Stimulated activated CD8-positive, alpha-beta memory T cell treated with anti-CD3 and anti-CD28 coated beads, Interleukin-15, amount 100 ng/mL, for 1 hour (primary cell): ENCODE measurements at places on chromosomes 4 and X.
A peak's percentile ranks its signal among the peaks of the same experiment; 100 is the strongest.

- DNase-seq, result no peak
These were observed 795.8 kb upstream of the IGFBP7 start for GRCh38 chr4:57905965-57906364.

- no peak for DNase-seq
These were observed 844.2 kb downstream of the RAPGEF2 start for GRCh38 chr4:159946983-159947615.

DNA sequence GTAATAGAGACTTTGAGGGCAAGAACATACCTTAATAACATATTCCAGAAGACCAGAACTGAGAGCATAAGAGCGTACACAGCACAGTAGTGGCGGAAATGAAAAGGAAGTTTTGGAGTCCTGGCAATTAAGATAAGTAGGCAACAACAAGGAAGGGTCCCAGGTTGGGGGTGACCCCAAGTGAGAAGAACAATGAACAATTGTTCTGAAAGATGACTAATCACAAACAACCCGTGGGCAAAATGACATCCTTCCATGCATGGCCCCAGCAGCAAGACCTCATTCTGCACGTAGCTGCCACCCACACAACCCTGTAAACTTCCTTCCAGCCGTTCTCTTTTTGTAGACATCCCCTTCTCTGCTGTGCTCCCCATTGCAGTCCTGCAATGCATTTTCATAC lies 384.4 kb upstream of the PABPC4L start:
- DNase-seq, result no peak

DNA sequence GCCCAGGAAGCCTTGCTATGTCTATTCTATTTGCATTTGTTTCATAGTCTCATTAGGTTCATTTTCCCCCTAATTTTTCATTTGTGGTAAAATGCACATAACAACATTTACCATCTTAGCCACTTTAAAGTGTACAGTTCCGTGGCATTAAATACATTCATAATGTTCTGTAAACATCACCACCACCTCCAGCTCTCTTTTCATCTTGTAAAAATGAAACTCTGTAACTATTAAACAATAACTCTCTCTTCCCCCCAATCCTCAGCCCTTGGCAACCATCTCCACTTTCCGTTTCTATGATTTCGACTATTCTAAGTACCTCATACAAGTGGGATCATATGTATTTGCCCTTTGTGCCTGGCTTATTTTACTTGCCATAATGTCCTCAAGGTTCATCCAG lies 19.9 kb downstream of the ARHGEF38 start:
- no peak for DNase-seq

DNA sequence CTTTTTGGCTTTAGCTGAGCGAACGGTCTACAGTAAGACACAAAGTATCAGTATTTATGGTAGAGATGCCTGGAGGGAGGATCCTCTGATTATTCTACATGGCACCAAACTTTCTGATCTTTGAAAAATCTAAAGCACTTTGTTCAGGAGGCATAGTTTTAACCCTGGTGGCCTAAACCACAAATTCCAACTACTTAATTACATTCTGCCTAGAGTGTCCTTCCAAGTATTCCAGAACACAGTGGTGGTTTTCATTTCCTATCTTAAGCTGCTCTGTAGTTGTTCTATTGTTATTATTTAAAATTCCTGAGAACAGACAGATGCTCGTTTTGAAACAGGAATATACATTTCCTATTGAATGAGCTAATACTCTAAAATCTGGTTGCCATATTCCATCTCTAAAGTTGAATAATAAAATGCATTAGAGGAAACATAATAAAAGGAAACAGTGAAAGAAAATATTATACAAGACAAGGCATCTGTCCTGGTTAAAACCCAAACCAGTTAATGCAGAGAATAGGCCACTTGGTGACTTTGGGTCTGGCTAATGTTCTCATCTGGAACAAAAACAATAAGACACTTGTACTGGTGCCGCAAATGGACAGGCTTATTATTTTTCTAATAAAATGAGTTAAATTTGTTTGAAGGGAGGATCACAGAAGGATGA lies 657.4 kb downstream of the SPRY1 start:
- DNase-seq, result no peak

- DNase-seq, result no peak
These were observed 65.2 kb upstream of the FAM47B start for GRCh38 chrX:34877436-34877835.

- no peak for DNase-seq
These were observed 228.4 kb upstream of the EMCN start for GRCh38 chr4:100746141-100746739.

GRCh38 chr4:62899646-62900364 lies 1509.4 kb downstream of the TECRL start:
- DNase-seq, result no peak

GRCh38 chr4:162506253-162506652 lies 342.5 kb upstream of the FSTL5 start:
- no peak for DNase-seq

DNA sequence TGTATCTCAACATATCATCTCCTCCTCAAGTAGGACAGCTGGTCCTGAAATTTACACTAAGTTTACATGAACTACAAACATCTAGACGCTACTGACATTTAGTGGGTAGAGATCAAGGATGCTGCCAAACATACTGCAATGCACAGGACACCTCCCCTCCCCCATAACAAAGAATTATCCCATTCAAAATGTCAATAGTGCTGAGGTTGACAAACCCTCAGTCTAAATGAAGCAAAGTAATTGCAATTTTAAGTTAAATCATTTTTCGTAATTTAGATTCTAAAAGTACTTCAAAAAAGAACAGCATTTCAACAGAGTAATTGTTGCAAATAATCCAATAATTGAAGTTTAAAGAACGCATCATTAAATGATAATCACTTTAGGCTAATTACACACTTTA lies 1.2 kb downstream of the PRMT9 start:
- DNase-seq, result no peak

DNA sequence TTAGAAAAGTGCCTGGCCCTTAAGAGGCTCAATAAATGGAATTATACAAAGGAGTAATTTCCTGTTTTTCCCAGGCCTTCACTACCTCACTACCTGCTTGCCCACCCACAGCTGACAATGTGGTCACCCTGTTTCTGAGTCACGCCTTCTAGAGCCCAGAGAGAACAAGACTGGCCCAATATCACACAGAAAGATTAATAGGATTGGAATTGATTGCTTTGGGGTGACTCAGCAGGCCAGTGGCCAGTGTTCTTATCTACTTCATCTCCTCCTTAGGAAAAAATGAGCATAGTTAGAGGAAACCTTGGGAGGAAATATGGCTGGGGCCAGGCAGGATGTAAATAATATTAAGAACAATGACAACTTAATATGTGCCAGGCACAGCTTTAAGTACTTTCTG lies 4.5 kb upstream of the FGF16 start:
- no peak for DNase-seq

DNA sequence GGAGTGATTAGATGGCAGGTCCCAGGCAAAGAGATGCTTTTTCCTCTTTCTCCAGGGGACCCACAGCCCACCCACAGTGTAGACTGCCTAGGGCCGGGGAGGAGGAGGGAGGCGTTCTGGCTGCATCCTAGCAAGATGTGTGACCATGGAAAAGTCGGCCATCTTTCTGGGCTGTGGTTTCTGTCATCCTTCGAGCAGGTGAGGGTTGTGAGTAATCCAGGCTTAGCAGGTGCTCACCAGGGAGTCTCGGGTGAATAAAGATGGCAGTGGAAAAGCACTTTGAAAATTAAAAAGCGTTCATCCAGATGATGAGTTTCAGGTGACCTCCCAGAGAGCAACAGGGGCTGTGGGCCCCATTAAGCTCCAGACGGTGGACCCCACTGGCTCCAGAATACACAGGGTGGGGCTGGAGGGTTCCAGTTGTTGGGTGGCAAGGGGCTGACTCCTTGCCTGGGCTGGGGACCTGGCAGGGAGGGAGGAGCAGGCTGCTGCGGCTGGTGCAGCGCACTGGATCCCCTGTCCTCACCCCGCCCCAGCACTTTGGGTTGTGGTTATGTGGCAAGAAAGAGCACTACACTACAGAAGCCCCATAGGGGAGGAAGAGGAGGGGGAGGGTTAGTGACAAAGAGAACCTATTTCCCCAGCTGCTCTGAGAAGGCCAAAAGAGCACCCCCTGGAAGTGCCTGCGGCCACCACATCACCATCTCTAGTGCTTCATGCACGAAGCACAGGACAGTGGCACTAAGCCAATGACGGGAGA lies 23.7 kb downstream of the ELF4 start:
- peak; percentile 30 for DNase-seq

- no peak for DNase-seq
These were observed 11.2 kb upstream of the CXCR3 start for GRCh38 chrX:71629467-71629866.

DNA sequence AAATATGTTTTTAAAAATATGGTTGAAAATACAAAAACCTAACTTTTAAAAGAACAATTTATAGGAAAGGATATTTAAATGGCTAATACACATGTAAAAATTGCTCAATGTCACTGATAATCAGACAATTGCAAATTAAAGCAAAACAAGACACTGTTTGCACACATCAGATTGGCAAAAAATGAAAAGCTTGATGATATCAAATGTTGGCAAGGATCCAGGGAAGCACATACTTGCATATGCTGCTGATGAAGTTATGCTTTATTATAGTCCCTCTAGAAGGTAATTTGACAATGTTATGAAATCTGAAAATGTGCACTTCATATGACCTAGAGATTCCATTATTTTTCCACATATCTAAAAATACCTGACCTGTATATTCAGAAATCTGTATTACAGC lies 45.7 kb upstream of the EPGN start:
- DNase-seq, result no peak

- no peak for DNase-seq
These were observed 38.1 kb downstream of the MTTP start for GRCh38 chr4:99612704-99613103.

DNA sequence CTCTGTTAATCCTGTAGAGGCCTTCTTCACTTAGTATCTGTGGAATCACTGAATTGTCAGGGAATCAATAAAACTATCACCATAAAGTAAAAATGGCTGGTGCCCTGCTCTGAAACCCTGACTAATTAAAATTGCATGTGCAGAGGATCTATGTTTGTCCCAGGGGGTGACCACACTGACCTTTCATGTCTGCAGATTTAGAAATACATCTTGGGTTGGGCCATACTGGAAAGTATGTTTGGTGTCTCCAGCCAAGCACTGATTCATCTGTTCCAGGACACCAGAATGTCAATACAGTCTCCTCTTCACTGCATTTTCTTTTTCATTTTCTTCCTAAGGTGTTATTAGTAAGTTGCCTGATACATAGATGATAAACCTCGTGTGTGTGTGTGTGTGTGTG lies 490.9 kb upstream of the INTU start:
- no peak for DNase-seq

DNA sequence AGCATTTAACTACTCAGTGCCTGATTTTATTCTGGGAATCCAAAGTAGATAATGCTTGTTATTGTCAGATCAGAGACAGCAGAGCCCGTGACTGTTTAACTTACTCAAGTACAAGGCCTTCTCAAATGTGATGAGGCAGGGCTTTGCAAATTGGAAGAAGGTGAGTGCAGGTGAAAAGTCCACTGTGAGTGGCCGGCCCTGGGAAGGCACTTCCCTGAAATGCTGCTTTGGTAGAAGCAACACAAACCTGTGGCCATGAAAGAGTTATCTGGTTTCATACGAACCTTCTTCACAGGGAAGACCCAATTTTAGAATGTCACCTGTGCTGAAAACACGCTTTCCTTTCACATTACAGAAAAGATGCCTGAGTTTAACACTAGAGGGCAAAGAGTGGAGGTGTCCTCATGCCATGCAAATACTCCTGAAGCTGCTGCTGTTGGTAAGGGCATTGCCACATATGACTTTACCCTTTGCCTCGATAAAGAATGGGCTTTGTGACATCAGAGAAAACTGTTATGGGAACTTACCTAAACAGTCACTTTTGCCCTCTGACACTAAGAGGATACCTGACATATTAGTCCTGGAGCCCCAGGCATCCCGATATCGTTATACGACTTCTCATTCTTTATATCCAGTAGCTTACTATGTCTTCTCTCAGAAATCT lies 8.0 kb downstream of the PPARGC1A start:
- no peak for DNase-seq

DNA sequence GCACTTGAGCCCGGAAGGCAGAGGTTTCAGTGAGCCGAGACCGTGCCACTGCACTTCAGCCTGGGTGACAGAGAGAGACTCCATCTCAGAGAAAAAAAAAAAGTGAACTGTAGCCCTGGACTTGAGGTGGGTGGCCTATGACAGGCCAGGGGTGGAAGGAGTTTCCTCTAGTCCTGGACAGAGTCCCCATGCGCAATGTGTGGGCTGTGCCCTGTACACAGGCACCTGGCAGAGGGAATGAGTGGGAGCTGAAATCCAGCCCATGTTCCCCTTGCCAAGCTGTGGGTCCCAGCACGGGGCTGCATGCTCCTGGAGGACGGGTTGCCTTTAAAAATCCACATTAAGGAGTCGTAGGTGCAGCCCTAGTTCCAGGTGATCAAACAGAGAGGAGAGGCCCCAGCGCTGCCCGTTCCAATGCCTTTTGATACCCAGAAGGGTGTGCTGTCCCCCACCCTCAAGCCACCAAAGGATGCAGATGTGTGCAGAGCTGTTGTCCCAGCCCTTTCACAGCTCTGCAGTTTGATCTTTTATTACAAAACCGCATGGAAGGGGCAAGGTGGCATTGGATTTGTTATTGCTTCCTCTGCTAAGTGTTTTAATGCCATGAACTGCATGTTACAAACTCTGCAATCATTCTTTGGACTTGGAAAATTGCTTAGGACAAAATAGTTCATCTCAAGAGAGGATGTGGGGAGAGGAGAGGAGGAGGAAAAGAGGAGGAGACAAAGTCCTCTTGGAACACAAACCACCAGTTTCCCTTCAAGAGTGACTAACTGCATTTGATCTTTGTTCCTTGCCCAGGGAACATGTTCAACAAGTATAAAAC lies 38.0 kb upstream of the PDK3 start:
- DNase-seq, result no peak

GRCh38 chr4:43337707-43338106 lies 445.2 kb downstream of the GRXCR1 start:
- DNase-seq, result no peak

DNA sequence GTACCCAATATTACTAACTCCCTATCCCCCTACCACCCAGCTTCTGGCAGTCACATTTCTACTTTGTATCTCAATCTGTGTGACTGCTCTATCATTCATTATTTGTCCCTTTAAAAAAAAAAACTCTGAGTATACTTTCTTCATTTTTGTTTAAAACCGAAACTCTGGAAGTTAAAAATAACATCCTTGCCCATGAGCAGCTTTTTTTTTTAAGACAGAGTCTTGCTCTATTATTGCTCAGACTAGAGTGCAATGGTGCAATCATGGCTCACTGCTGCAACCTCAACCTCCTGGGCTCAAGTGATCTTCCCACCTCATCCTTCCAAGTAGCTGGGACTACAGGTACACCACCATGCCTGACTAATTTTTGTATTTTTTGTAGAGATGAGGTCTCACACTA lies 15.8 kb downstream of the UBE2K start:
- no peak for DNase-seq
